RPMI7951 (cell line): ENCODE measurements at places on chromosomes 12 and 14. TPM values are rescaled to one million over a fixed set of nuclear protein-coding genes. Genes with fewer than 3 reads are reported as not detected.
A peak's percentile ranks its signal among the peaks of the same experiment; 100 is the strongest.

DNA sequence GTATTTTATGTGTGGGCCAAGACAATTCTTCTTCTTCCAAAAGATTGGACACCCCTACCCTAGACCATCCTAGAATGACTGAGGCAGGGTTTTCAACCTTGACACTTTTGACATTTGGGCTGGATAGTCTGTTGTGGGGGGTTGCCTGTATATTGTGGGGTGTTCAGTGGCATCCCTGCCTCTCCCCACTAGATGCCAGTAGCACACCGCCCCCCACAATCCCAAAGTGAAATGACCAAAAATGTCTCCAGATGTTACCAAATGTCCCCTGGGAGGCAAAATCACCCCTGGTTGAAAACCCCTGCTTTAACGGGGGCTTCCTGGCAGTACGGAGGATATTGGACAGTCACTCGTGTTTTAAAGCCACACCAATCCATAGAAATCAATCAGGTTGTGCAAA, 219.6 kb downstream of the PHETA1 start:
- DNase-seq, result no peak

DNA sequence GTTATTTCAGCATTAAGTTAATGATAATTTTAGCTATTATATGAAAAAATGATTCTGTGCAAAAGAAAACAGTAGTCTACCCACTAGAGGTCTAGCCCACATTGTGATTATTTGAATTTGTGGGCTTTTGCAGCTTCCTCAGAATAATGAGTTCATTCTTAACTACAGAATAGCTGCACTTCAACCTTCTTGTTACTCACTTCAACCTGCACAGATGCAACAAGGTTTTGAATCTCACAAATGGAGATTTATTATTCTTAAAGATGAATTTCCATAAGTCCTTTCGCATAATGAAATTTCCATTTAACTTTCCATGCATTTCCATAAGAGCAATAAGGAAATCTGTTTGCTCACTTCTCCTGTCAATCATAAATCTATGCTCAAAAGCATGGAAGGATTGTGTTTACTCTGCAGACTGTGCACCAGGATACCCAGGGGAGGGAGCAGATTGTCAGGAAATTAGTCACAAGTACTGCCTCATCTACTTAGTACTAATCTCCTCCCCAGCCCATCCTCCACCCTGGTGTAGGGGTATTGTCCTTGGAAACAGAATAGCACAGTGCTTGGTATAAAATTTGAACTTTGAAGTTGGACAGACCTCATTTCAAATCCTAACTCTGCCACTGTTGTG, 24.1 kb downstream of the PTGER2 start:
- DNase-seq, result peak; percentile 39

- DNase-seq, result no peak
Observed at GRCh38 chr12:120658286-120659150, 18.1 kb downstream of the CABP1 start.

DNA sequence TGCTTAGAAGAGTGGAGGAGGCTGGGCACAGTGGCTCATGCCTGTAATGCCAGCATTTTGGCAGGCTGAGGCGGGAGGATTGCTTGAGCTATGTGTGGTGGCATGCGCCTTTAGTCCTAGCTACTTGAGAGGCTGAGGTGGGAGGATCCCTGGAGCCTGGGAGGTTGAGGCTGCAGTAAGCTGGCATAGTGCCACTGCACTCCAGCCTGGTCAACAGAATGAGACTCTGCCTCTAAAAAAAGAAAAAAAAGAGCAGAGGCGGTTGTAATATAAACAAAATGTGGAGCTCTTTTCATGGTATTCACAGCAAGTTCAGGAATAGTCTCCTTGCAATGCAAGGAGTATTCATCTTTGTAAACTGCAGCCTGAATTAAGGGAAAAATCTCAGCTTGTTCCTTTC, 27.2 kb downstream of the ARID2 start:
- no peak for DNase-seq

DNA sequence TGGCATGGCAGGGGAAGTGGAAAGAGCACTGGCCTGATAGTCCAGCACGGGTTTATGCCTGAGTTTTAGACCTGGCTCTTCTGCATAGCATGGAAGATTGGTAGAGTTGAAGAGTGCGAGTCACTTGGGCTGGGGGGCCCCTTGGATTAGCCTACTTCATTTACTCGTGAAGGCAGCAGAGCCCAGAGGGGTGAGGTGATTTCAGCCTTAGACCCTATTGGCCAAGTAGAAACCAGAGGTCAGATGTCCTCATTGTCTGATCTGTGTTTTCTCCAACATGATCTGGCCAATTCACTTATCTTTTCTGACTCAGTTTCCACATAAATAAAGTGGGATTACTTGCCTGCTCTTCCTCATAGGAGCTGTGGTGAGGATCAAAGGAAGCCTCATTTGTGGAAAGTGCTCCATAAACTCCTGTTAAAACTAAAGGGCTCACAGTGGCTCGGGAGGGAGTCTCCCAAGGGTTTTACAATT, 1.9 kb downstream of the PLEKHG3 start:
- DNase-seq, result no peak

DNA sequence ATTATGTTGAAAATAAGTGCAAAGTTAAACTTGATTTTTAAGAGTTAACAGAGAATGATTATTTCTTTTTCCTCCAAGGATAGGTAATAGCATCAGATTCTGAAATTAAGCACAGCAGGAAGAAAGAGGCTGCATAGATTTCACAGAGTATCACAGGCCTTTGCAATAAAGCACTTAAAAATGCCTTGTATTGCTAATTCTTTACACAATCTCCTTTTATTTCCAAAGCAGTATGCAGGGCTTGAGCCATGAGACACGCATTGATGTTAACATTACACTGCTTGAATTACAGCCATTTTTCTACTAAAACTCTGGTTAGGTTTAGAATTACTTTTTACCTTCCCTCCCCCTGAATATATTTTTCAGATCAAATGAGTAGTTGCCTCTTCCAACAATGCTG, 398.3 kb downstream of the BCAT1 start:
- DNase-seq, result no peak

DNA sequence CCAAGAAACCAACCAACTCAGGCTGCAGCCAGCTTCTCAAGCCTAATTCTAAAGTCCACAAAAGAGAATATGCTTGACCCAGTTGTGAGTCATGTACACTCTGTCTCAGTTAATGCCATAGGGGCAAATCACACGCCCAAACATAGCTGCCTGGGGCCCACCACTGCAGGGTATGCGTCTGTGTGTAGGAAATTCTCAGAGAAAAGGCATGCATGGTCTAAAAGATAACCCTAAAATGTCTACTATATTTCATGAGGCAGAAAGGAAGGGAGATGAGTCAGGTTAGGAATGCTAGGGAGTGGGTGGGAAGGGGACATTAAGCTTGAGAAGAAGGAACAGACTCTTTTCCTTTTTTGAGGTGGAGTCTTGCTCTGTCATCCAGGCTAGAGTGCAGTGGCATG, 22.3 kb upstream of the SPTLC2 start:
- peak; percentile 52 for DNase-seq

- no peak for DNase-seq
Observed at GRCh38 chr14:76697246-76697905, 63.9 kb upstream of the VASH1 start.

GRCh38 chr12:131413006-131413405, 297.9 kb upstream of the SFSWAP start:
- no peak for DNase-seq

UNC119B gene
- total RNA-seq, result 10.2 and 10.7 TPM in 2 replicates

DUSP6 gene
- 36.3 and 39.8 TPM in 2 replicates for total RNA-seq

REM2 gene
- total RNA-seq, result 0.12 and 0.59 TPM in 2 replicates

DNA sequence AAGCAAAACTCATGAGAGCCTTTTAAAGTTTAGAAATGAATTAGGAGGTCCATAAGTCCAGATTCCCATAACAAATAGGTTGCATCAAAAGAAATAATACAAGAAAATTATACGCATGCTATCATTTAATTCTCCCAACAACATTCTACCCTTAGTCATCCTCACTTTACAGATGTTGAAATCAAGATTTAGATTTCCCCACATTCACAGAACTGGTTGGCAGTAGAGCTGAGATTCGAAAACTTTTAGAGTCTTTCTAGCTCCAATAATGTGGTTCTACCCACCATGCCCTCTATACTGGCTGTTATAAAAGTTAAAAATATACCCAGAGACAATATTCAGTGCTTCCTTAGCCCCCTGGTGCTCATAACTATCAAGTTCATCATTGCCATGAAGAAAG, 56.6 kb upstream of the METAP2 start:
- no peak for DNase-seq

SERPINA1 gene
- total RNA-seq, result 0.12 and 0.78 TPM in 2 replicates

AKAP5 gene
- 0.36 and 0.59 TPM in 2 replicates for total RNA-seq

- no peak for DNase-seq
Observed at GRCh38 chr14:96310906-96311305, 52.2 kb downstream of the ATG2B start.

TXNRD1 gene
- 208 and 209 TPM in 2 replicates for total RNA-seq

DNA sequence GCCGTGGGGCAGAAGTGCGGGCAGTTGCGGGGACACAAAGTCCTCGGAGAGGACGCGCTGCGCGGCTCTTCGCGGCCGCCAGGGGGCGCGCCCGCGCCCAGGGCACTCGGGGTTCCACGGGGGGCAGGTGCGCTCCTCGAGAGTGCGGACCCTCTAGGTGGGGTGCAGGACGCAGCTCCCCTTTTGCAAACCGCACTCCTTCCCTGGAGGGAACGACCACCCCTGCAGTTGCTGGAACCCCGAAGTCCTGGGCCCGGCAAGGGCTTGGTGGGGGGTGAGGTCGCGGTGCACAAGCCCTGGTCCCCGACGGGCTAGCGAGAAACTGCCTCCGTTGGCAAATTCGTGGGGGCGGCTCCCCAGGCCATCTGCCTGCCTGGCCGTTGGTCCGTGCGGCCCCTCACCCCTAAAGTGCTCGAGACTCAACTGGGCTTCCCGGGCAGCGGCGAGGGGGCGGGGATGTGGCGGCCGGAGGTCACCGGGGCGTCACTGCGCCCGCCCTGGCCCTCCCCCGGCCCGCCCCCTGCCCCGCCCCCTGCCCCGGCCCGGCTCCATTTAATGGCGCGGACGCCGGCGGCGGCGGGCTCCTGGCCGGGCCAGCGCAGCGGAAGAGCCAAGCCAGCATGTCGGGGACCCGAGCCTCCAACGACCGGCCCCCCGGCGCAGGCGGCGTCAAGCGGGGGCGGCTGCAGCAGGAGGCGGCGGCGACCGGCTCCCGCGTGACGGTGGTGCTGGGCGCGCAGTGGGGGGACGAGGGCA, at the start of gene ADSS1:
ADSS1 (plus strand) TSS at position 579 of the 756 bp plus-strand sequence; CDS start at position 621, 42 bp downstream.
- DNase-seq, result peak; percentile 46

TGFB3 gene
- 1.8 and 3.6 TPM in 2 replicates for total RNA-seq

TMEM63C gene
- not detected in 2 replicates for total RNA-seq

FBLN5 gene
- under 0.01 TPM in 1 of 2 replicates, not detected in the other for total RNA-seq

ETFBKMT gene
- 1.4 and 2.3 TPM in 2 replicates for total RNA-seq

GRCh38 chr12:29508949-29509348, 11.5 kb upstream of the OVCH1 start:
- no peak for DNase-seq

- no peak for DNase-seq
Observed at GRCh38 chr12:31321897-31322228, 4.1 kb downstream of the SINHCAF start.

CLEC2B gene
- 53.2 and 59.1 TPM in 2 replicates for total RNA-seq

DNA sequence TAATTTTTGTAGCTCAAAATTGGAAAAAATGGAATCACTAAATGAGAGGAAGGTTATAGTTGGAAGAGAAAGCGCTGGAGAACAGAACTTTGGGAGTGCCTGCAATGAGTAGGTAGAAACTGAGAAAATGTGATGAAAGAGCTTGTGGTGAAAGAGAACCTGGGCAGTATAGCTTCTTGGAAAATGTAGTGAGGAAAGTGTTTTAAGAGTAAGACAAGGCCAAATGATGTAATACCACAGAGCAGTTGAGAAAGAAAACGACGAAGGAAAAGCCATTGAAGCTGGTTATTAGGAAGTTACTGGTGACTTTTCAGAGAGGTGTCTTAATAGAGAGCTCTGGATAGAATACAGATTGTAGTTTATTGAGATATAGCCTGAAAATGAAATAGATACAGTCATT, 255.3 kb downstream of the AEBP2 start:
- no peak for DNase-seq

EFS gene
- 2.8 TPM in 2 replicates for total RNA-seq

GRCh38 chr12:91877022-91877421, 268.6 kb downstream of the BTG1 start:
- no peak for DNase-seq

- DNase-seq, result no peak
Observed at GRCh38 chr14:100834794-100835547, 9.1 kb downstream of the MEG3 start.

TAS2R46 gene
- not detected in 2 replicates for total RNA-seq

GRCh38 chr12:51917746-51918453, 10.6 kb downstream of the ACVRL1 start:
- DNase-seq, result no peak

TAS2R13 gene
- 0.20 and 0.48 TPM in 2 replicates for total RNA-seq
